T-helper 17 cell (primary cell): ENCODE measurements at places on chromosomes 5 and 9.

DNA sequence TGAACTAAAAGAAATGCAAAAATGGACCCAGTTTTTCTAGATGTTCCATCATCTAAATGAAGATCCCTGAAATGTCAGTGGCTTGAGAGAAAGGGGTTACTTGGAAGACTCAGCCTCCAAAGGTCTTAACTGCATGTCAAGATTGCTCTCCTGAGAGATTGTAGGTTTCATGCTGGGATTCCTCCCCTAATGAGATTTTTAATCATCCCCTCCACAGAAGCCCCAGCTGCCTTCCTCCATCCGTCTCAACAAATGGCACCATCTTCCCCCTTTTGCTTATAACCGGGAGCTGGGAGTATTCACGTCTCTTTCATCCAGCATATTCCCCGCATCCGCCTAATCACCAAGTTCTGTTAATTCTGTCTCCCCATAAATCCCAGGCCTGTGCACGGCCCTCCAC lies 104.5 kb downstream of the NSG2 start:
- no peak for DNase-seq

DNA sequence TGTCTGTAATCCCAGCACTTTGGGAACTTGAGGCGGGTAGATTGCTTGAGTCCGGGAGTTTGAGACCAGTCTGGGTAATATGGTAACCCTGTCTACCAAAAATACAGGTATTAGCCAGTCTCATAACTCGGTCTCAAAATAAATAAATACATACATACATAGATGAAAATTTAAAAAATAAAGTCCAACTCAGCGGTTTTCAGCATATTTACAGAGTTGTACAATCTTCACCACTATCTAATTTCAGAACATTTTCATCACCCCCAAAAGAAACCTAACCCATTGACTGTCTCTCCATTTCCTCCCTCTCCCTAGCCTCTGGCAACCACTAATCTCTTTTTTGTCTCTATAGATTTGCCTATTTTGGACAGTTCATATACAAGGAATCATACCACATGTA lies 10.7 kb downstream of the RMND5B start:
- DNase-seq = no peak

DNA sequence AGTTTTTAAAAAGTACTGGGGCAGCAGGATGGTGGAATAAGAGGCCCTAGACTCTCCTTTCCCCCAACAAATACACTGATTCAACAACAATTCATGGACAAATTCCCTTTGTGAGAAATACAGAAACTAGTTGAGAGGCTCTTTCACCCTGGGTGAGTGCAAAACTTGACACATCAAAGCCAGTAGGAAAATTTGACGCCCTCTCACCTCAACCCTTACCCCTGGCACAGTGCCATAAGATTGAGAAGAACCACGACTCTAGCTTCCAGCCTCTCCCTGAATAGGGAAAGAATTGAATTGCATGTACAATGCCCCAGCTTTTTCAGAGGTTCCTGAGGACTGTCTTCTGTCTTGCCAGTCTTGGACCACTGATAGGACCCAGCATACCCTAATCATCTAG lies 12.3 kb downstream of the KIF4B start:
- DNase-seq = no peak

DNA sequence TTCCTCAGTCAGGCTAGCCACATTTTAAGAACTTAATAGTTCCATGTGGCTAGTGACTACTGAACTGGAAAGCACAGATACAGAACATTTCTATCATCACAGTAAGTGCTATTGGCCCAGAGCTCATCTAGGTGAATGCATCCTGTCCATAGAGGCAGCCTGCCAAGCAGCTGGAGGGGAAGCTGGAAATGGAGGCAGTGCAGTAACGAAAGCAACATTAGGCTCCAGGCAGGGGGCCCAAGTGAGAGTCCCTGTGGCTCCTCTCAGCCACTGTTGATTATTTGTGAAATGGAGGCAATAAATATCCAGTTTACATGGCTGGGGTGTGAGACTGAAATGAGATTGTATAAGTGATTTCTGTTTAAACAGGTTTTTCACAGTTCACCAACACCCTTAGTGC lies 227.2 kb upstream of the KLF9 start:
- no peak for DNase-seq

GRCh38 chr5:4777435-4777834 lies 362.7 kb upstream of the ADAMTS16 start:
- no peak for DNase-seq

GRCh38 chr9:74872619-74873233 lies 15.0 kb downstream of the TRPM6 start:
- DNase-seq = no peak

DNA sequence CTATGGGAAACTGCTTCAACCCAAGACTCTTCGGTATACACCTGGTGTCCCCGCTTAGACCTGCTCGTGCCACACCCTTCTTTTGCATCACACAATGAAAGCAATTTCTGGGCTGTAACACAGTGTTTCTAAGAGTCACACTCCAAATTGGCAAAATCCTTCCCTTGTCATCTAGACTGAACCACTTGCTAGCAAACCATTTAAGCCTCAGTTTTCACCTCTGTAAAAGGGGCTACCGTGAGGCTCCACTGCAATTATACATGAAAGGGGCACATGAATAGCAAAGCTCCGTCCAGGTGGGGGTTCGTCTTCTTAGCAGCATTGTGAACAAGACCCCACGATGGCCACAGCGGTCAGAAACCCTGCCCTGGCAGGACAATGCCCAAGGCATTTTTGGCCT lies 166.8 kb downstream of the PAX5 start:
- no peak for DNase-seq

DNA sequence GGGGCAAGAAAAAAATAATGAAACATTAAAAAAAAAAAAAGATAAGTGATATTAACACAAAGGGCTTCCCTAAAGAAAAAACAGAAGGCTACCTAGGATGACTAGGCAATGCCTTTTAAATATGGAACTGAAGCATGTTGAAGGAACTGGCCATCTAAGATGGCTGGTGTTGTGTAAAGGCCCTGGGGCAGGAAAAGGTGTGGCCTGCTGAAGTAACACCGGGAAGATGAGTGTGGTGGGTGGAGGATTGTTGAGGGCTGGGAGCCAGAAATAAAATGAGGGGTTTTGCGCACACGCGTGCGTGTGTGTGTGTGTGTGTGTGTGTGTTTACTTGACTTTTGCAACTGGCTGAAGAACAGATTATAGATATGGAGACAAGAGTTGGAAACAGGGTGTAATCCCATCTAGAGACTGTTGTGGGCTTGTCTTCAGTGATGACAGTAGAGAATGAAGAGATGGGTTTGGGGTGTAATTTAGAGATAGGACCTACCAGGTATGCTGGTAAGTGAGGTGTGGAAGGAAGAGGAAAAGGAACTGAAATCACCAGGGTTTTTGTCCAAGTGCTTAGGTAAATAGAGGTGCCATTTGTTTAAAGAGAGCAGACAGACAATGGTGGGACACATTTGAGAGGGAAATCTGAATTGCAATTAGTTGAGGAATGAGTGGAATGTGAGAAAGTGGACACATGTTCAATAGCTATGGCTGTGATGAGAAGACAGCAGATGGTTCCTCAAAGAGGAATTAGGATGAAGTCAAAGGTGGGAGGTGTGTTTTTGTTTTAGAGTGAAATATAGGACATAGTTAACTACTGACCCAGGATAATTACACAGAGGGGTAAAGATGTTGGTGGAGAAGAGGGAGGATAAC lies 33.9 kb downstream of the RAD23B start:
- DNase-seq = no peak

GRCh38 chr5:159498630-159499029 lies 168.3 kb upstream of the IL12B start:
- no peak for DNase-seq

- DNase-seq = no peak
Measured at GRCh38 chr5:14249258-14250082, 106.3 kb downstream of the TRIO start.

DNA sequence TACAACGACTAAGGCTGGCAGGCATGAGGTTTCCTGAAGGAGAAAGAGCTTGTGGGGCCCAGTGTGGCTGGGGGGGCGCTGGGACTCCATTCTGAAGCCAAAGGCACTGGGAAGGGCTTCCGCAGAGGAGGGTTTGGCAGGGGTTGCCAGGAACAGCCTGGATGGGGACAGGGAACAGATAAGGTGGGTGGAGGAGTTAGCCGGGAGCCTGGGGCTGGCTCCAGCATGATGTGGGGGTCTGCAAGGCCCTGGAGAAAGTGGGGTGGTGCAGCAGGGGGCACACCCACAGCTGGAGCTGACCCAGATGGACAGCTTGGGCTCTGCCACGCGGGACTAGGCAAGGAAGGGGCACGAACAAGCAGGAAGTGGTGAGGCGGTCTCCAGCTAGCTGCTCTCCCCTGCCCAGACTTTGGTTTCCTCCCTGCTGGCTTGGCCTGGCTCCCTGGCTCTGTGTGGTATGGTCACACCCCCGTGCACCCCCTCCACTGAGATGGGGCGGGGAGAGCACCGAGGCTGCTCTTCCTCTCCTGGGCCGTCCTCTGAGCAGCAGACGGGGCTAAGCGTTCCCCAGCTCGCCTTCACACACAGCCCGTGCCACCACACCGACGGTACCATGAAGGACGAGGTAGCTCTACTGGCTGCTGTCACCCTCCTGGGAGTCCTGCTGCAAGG lies at the start of gene LTC4S:
Gene LTC4S (plus strand): TSS at position 519 of the 672 bp plus-strand sequence. CDS start 95 bp downstream, at position 614.
- peak; percentile 36 for DNase-seq

- no peak for DNase-seq
Measured at GRCh38 chr5:97629276-97629675, 446.2 kb upstream of the RIOK2 start.

GRCh38 chr9:136729144-136729543 lies 13.6 kb downstream of the LCN10 start:
- no peak for DNase-seq

DNA sequence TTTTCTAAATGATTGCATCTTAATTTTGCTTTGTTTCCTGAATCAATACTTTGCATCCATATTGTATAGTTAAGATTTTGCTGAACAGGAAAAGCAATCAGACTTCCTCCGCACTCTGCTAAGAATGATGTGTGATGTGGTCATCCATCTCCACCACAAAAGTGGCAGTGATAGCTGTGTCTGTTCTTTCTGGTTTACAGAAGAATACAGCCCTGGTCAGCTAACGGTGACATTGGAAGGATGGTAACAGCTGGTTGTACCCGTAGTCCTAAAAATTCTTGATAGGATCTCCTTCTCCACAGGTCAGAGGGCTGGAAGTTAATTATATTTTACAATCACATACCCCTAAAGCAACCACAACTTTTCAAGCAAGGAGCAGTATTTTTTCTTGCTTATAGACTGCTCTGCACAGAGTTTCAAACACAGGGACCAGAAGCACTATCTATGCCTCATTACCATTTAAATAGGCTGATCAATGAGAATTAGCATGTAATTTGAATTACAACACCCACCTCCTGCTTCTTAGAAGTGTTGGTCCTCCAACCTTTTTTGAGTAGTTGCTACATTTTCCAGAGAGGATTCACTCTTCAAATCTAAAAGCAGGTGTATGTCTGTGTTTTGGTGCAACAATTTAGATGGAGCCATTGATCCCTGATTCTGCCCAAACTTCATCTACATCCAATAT lies 1191.9 kb upstream of the NUDT12 start:
- no peak for DNase-seq
